ENCODE measurements at places on chromosomes 12 and 14.

- DNase-seq, result no peak
Observed at GRCh38 chr12:42143452-42144157, 1.1 kb downstream of the GXYLT1 start.

- DNase-seq, result no peak
Observed at GRCh38 chr14:101635749-101636560, 74.7 kb downstream of the DIO3 start.

- no peak for DNase-seq
Observed at GRCh38 chr12:30990776-30991175, 64.2 kb downstream of the TSPAN11 start.

DNA sequence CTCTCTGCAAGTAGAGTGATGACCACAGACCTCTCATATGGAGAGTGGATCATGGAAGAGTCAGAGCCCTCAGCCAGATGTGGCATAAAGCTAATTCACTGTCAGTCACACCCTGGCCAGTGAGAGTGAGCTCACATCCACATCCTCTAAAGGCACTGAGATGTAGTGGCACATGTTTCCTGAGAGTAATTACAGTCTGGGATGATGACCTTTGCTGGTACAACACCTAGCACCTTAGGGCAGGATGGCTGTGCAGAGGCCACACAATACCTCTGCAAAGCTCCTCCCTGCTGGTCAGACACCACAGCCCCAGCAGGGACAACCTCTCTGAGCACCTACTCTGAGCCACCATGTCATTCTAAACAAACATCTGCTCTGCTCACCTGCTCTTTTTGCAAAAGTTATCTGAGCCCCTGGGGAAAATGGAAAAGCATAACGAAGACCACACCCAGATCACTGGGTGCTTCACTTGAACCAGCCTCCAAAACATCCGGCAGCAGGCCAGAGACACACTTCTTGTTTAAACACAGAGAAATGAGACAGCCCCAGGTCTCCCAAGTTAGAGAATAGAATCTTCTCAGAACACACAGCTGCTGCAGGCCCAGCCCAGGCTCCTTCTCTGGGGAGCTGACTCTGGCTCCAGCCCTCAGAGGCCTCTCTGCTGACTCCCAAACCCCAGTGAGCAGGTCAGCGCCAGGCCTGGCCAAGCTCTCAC is 30.3 kb downstream of the PITPNM2 start:
- no peak for DNase-seq

- DNase-seq, result no peak
Observed at GRCh38 chr14:101442451-101442850, 118.8 kb upstream of the DIO3 start.

DNA sequence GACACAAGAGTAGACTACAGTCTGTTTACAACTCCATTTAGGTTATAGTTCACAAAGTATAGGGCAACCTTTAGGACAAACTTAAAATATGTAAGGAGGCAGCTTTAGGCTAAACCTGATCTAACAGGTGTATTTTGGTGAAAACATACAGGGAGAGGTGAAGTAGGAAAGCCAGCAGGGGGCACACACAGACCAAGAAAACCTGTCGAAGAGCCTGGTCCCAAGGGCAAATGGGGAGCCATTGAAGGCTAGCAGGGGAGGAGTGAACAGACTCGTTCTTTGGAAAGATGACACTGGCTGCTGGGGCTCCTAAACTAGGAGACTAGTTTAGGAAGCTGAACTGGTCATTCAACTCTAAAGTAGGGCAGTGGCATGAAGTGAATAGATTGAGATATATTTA is 138.8 kb upstream of the WSCD2 start:
- DNase-seq, result no peak

DNA sequence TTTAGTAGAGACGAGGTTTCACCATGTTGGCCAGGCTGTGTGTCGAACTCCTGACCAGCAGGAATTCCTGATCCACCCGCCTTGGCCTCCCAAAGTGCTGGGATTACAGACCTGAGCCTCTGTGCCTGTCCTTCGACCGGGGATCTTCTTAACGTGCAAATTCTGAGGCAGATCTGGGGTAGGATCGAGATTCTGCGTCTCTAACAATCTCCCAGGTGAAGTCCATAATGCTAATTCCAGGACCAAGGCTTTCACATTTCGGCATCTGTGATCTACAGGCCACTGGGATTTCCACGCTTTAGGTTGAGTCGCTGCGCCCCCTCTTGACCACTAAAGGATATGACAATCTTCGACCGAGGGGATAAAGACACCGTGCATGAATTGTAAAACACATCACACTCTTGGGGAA is 24.8 kb downstream of the FOS start:
- no peak for DNase-seq

GRCh38 chr12:44101475-44101874 is 265.6 kb downstream of the TMEM117 start:
- DNase-seq, result no peak

Measured in stimulated activated CD8-positive, alpha-beta memory T cell treated with anti-CD3 and anti-CD28 coated beads, Interleukin-4, amount 100 ng/mL, for 1 hour (primary cell).